ENCODE measurements at places on chromosomes 13 and 19.

GRCh38 chr13:75512253-75512652, 25.4 kb downstream of the COMMD6 start:
- DNase-seq, result no peak

GRCh38 chr13:22454586-22454985, 726.2 kb upstream of the SGCG start:
- DNase-seq, result no peak

DNA sequence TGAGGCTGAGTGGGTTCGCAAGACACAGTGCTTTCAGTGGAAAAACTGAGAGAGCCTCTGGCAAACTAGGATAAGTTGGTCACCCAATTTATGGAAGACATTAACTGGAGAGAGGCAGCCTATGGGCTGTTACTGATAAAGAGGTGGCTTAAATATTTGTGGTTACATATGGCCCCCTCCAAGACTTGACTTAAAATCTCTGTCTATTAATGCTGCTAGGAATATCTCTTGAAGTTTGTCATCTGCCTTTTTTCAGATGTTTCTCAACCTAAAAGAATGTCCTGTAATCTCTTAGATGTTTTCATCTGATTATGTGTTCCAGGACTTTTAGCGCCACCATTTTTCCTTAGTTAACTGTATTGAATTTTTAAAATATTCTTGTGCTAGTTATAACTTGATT, 54.6 kb downstream of the NAA16 start:
- no peak for DNase-seq

DNA sequence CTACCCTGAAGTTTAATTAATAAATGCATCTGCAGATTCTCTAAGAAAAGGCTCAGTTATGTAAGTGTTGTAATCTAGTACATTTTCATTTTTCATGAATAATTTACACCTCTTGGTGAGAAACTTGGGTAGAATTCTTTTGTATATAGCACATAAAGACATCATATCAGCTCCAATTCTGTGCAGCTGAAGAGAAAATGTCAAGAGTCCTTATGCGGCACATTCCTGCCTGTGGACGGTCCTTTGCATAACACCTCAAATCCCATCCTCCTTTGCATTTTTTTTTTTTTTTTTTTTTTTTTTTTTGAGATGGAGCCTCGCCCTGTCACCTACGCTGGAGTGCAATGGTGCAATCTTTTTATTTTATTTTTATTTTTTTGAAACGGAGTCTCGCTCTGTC, 60.2 kb upstream of the RAP2A start:
- no peak for DNase-seq

DNA sequence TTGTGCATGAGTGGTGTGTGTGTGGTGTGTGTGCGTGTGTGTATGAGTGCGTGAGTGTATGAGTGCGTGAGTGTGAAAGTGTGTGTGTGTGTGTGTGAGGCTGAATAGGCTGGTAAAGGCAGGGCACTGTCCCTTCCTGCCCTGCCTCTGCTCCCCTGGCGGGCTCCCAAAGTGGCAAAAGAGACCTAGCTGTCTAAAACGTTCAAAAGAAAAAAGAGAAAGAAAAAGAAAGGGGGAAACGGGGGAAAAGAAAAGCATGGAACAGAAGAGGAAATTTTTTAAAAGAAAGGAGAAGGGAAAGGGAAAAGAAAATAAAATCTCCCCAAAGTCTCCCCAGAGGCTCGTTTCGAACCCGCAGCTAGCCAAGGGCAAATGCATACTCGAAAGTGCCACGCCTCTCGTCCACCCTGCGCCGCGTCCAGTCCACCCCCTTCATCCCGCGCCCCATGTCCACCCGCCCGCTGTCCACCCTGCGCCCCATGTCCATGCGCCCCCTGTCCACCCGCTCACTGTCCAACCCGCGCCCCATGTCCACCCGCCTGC, 37.0 kb upstream of the FLT1 start:
- DNase-seq, result no peak

GRCh38 chr13:32425158-32425557, 2.8 kb downstream of the N4BP2L1 start:
- no peak for DNase-seq

DNA sequence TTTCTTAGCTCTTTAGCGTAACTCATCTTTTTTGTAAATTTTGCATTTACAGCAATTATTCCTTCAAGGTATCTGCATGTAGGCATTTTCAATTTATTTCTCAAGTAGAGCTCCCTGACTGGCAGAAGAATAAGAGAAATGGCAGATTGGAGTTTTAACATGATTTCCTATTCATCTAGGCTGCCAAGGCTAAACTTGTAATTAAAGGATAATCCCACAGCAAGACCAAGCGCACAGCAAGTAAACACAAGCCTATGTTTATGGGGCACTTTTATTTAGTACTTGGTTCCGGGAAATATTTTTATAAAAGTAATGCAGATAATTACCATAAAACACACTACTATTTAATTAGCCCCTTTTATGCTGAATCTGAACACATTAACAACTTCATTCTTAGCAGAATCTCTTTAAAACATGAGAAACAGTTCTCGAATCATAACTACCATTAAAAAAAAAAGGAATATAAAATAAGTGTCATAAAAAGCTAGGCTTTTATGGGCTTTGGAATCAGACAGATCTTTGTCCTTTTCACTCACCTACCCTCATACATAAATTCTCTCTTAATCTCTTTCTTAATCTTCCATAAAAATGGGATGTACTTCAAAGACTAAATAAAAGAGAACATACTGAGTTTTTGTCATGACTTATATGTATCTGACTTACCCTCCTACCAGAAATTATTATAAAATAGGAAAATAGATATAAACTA, 961.6 kb upstream of the MIR17HG start:
- no peak for DNase-seq

GRCh38 chr19:3067563-3067962, 5.3 kb upstream of the TLE5 start:
- no peak for DNase-seq

DNA sequence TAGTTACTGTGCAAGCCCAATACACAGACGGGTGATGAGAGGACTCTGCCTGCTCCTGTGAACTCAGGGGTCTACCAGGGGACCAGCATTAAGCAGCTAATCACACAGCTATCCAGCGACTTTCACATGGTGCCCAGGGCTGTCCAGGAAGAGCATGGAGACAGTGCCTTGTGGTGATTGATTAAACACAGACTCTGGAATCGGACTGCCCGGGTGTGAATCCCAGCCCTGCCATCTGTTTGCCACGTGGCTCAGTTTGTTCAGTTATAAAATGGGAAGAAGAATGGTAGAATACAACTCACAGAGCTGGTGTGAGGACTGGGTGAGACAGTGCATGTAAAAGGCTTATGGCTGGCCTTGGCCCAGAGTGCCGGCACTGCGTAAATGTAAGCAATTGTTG, 42.1 kb upstream of the NPAS1 start:
- DNase-seq, result no peak

DNA sequence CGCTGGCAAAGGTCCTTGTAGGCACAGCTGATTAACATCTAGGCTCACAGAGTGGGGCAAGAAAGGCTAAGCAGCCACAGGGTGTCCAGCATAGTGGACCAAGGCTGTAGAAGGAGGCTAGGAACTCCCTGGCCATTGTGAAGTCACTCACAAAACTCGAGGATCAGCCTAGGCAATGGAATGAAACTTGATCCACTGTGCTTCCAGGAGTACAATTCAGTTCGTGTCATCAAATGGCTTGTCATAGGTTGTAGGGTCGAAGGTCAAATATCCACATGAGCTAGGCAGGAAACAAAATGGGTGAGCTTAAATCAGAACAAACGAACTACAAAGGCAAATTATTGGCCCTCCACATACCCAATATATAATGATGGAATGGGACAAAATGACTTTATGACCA, 4.4 kb upstream of the FAM187B start:
- DNase-seq, result no peak

- no peak for DNase-seq
These were observed 1608.8 kb downstream of the OLFM4 start for GRCh38 chr13:54637366-54637765.

DNA sequence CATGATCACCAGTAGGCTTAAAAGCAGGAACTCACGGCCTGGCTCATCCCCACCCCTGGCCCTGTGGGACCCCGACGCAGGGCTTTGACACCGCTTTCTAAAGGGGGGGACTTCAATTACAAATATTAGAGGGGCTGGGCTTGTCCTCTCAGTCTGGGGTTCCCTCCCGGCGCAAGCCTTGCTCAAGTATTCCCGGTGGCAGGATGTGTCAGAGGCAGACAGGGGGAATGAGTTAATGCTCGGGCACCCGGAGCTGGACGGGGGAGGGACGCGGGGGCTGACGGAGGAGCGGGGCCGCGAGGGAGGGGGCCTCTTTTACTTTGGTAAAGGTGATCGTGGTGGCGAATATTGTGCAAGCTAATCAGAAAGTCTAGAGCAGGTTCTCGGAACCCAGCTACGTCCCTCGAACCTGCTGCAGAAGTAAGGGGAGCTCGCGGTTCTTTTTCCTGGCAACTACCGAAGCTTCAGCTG, 1.1 kb downstream of the FGF14 start:
- DNase-seq, result no peak

DNA sequence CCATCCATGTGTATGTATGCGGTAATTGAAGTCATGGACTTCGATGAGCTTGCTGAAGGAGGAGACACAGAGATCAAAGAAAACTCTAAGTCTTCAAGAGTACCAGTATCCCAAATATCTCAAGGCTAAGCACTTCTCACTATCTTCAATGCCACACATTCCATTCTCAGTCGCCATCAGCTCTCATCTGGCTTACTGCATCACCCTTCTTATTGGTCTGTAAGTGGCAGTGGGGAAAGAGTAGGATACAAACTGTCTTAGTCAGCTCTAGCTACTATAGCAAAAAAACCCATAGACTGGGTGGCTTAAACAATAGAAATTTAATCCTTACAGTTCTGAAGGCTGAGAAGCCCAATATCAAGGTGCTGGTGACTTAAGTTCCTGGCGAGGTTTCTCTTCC, 218.7 kb downstream of the POSTN start:
- DNase-seq, result no peak

DNA sequence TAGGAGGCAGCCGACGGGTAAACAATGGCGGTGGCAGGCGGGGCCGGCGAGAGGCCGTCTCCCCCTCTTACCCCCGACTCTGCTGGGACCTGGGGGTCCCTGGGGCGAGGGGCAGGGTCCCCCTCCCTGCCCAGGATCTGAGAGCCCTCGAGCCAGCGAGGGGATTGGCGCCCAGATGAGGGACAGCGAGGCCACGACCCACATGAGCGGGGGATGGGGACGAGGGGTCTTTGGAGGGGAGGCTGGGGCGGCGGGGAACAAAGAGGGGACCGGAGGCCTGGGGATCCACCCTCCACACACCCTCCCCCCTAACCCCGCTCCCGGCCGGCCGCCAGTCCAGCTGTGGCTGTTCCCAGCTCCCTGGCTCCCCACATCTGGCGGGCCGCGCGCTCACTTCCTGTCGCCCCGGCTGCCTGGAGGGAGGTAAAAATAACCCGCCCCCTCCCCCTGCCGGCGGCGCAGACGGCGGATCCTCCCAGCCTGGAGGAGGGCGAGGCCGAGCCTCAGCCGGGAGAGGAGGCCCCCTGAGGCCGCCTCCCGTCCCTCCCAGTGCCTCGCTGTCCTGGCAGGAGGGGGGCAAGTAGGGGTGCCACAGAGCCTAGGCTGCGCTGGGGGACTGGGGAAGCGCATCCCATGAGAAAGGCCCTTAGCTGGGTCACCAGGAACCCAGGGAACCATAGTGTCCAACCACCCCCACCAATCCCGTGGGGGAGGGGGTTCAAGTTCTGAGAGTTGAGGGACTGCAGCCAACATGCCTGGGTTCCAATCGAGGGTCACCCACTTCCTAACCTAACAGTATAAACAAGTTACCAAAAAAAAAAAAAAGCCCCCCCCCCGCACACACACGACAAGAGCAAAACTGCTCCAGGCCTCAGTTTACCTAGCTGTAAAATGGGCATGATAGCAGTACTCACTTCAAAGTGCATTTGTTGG, 29.3 kb upstream of the NANOS3 start:
- DNase-seq, result peak; percentile 79

- no peak for DNase-seq
These were observed 49.3 kb downstream of the LIG4 start for GRCh38 chr13:108166078-108166477.

DNA sequence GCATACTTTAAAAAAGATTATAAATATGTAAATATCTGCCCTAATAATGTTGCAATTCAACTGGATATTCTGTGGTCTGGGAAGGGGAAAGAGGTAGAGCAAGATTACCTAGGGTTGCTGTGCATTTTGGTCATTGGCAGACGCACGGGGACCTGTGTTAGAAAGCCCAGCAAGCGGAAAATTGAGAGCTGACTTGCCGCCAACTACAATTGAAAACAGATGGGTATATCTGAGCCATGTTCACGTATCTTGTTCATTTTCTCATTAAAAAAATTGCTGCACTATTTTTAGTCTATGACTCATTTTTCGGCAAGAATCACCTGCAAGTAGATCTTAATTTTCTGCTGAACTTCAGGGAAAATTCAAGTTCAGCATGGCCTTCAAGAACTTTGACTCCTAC, 308.5 kb upstream of the TMTC4 start:
- no peak for DNase-seq

GRCh38 chr19:55638864-55639359, 1.9 kb upstream of the ZNF580 start:
- peak; percentile 58 for DNase-seq

DNA sequence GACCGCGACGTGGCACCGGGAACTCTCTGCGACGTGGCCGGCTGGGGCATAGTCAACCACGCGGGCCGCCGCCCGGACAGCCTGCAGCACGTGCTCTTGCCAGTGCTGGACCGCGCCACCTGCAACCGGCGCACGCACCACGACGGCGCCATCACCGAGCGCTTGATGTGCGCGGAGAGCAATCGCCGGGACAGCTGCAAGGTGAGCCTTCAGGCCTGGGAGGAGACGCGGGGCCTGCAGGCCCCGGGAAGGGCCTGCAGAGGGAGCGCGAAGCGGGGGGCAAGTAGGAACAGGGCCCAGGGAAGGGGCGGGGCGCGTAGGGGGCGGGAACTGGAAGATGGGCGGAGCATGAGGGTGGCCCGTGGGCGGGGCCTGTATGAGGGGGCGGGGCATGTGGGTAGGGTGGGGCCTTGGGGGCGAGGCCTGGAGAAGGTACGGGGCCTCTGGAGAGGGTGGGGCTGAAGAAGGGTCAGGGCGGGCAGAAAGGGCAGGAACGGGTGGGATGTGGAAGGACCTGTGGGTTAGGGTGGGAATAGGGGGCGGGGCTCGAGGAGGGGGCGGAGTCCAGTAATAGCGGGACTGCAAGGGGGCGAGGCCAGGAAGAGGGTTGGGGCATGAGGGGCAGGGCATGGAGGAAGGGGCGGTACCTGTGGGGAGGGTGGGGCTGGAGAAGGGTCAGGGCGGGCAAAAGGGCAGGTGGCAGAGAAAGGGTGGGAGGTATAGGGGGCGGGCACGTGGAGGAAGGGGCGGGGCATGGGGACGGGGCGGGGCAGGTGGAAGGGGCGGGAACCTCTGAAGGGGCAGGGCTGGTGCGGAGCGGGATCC, 2.5 kb downstream of the CFD start:
- peak; percentile 48 for DNase-seq

- DNase-seq, result no peak
These were observed 5.3 kb downstream of the SHD start for GRCh38 chr19:4284176-4284958.

DNA sequence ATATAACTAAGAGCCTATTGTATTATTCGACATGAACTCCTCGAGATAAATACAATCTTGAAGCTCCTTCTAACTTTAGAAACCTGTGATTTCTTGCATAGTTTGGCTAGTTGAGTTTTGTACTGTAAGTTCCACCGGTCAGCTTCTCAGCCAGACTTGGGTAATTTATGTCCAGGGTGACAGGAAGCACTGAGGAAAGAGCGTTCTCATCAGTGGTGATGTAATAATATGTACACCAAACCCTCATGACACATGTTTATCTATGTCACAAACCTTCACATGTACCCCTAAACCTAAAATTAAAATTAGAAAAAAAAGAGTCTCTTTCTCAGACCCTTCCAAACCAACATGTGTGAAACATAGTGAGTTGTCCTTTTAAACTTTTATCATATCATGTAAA, 205.7 kb downstream of the KCNRG start:
- no peak for DNase-seq

Data from T-helper 2 cell treated with Interferon-gamma antibody and Interleukin-4, amounts not matched to agents 5 μg/mL and 100 μg/mL, for 36 hours (primary cell).